Uterine smooth muscle cell (primary cell): ENCODE measurements at places on chromosomes 6 and 20. TPM values are rescaled to one million over a fixed set of nuclear protein-coding genes. Genes with fewer than 3 reads are reported as not detected.

POPDC3 gene
- 20.6 and 23.6 TPM in 2 replicates for total RNA-seq

KCNK15 gene
- total RNA-seq = 0.22 and 1.6 TPM in 2 replicates

TRIM15 gene
- not detected in 2 replicates for total RNA-seq

DHX35 gene
- 15.2 and 16.7 TPM in 2 replicates for total RNA-seq

MRPS26 gene
- 41.9 and 51.1 TPM in 2 replicates for total RNA-seq

FAM184A gene
- total RNA-seq = 1.00 and 1.1 TPM in 2 replicates

TP53TG5 gene
- total RNA-seq = not detected in 2 replicates

C6orf132 gene
- 1.00 and 1.5 TPM in 2 replicates for total RNA-seq

LAMP5 gene
- total RNA-seq = under 0.01 and 0.44 TPM in 2 replicates

L3MBTL3 gene
- 4.8 and 5.0 TPM in 2 replicates for total RNA-seq

OR2H2 gene
- not detected in 2 replicates for total RNA-seq

ACTL10 gene
- 2.1 and 2.7 TPM in 2 replicates for total RNA-seq

VSTM2L gene
- total RNA-seq = 0.66 and 2.2 TPM in 2 replicates

SLC4A11 gene
- 0.33 and 0.75 TPM in 2 replicates for total RNA-seq
